ENCODE measurements at places on chromosomes 6 and 20. TPM values are rescaled to one million over a fixed set of nuclear protein-coding genes. Genes with fewer than 3 reads are reported as not detected.
A peak's percentile ranks its signal among the peaks of the same experiment; 100 is the strongest.

Gene DEFB118
- total RNA-seq = not detected

Gene KCNB1
- not detected for total RNA-seq

Gene PLA2G7
- total RNA-seq = 2.1 TPM

DNA sequence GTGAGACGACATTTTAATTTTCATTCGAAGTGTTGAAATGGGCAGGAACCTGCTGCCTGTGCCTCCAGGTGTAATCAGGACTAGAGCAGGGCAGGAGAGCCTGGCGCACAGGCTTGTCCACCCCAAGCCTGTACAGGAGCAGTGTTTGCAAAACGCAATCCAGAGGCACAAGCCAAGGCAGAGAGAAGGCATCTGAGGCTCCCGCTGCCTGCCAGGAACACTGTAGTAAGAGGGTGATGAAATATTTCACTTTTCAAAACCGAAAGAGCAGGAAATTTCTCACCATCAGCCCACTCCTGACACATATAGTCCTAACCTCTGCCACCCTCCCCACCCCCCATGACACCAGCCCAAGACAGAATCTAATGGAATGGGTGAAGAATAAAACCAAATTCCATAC, 132.5 kb downstream of the RTN4IP1 start:
- H3K36me3 ChIP-seq = no peaks in the 10 kb centered on the region
- peaks cover 14% of the 10 kb centered on the region for H3K4me1 ChIP-seq
- DNase-seq = no peak
- no peak overlapping the region for H3K27ac ChIP-seq

GRCh38 chr20:45433316-45433715, 17.4 kb downstream of the PIGT start:
- H3K36me3 ChIP-seq = peaks cover 7% of the 10 kb centered on the region
- H3K27me3 ChIP-seq = no peaks in the 10 kb centered on the region
- no peaks in the 10 kb centered on the region for H3K4me1 ChIP-seq
- no peak overlapping the region for H3K27ac ChIP-seq

DNA sequence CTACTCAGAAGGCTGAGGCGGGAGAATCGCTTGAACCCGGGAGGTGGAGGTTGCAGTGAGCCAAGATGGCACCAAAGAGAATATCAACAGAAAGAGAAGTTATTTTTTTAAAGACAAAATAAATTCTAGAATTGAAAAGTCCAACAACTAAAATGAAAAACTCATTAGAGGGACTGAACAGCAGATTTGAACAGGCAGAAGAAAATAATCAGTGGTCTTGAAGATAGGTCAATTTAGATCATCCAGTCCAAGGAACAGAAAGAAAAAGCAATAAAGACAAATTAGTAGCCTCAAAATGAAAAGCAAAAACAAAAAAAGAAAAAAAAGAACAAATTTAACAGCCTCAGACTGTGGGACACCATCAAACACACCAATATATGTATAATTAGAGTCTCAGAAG, 6.0 kb downstream of the UQCC1 start:
- no peak overlapping the region for H3K4me3 ChIP-seq
- DNase-seq = no peak
- peaks cover 42% of the 10 kb centered on the region for H3K36me3 ChIP-seq
- H3K27ac ChIP-seq = peak overlapping the region; percentile 3
- peaks cover 2% of the 10 kb centered on the region for H3K4me1 ChIP-seq
- H3K27me3 ChIP-seq = no peaks in the 10 kb centered on the region

DNA sequence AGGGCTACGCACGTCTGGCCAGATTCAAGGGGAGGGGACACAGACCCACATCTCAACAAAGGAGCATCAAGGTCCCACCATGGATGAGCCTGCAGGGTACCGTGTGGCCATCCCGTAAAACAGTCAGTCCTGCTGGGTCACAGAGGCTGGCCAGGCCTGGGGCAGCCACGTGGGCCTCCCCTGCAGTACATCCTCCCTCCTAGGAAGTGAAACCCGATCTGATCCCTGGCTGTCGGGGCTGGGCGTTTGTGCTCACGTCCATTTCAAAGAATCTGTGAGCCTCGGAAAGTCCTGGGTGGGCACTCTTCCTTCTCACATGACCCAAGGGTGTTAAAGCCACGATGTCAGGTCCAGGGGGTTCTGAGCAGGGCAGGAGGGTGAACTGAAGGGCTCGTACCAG, 14.3 kb downstream of the SULF2 start:
- peaks cover 6% of the 10 kb centered on the region for H3K36me3 ChIP-seq
- H3K27me3 ChIP-seq = no peaks in the 10 kb centered on the region
- peaks cover 47% of the 10 kb centered on the region for H3K4me1 ChIP-seq
- DNase-seq = no peak

DNA sequence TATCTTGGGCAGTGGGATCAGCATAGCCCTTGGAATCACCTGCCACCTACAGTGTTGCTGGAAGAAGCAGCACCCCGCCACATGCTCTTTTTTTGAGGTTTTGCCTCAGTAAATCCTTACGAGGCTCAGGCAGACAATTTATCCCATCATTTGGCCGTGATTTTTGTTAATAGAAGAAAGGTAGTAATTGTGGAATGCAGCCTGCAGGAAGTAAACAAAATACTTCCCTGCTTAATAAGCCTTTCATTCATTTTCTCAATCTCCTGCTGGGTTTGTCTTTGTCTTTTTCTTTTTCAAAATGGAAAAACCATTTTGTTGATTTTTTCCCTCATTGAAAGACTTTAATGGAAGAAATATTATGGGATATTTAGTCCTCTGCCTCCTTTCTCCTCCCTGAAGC, 93.7 kb upstream of the CD83 start:
- no peak for DNase-seq
- no peak overlapping the region for H3K27ac ChIP-seq
- no peaks in the 10 kb centered on the region for H3K36me3 ChIP-seq
- peaks cover 7% of the 10 kb centered on the region for H3K4me1 ChIP-seq

DNA sequence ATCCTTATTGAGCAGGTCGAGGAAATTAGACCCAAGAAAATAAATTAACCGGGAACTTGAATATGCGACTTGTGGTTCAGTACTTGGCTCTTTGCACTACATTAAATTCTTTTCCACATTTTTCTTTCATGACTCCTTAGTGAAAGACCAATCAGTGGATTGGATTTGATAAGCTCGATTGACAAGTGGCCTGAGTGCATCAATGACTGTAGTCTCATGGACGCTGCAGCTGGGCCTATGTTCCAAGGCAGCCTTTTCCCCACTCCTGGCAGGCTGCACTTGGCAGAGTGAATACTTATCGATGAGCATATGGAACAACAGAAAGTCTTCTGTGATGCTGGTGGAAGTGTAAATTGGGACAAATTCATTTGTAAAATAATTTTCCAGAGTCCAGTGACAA, 210.8 kb upstream of the EXOC2 start:
- H3K27me3 ChIP-seq = no peaks in the 10 kb centered on the region
- no peak overlapping the region for H3K27ac ChIP-seq
- H3K4me3 ChIP-seq = no peak overlapping the region
- no peaks in the 10 kb centered on the region for H3K4me1 ChIP-seq

- no peaks in the 10 kb centered on the region for H3K36me3 ChIP-seq
- no peak overlapping the region for H3K4me3 ChIP-seq
- no peaks in the 10 kb centered on the region for H3K4me1 ChIP-seq
Measured at GRCh38 chr6:41859356-41859755, 35.8 kb downstream of the USP49 start.

DNA sequence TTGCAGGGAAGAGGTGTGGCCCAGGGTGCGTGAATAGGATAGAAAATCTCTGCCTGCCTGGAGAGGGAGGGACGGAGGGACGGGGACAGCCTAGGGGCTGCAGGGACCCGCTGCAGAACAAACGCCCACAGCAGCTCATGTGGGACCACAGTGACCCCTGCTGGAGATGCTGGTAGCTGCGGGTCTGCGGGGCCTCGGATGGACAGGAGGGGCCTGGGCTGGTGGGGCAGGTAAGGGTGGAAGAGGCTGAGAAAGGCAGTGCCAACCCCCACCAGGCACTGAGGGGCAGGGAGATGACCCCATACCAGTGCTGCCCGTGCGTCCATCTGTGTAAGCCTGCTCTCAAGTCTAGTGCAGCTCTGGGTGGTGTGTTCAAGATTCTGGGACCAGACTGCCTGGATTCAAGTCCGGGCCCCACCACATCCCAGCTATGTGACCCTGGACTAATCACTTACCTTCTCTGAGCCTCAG, 39.4 kb downstream of the KIAA1755 start:
- DNase-seq = peak; percentile 96
- no peaks in the 10 kb centered on the region for H3K27me3 ChIP-seq
- no peak overlapping the region for H3K4me3 ChIP-seq
- H3K27ac ChIP-seq = no peak overlapping the region
- peaks cover 38% of the 10 kb centered on the region for H3K4me1 ChIP-seq

- H3K36me3 ChIP-seq = no peaks in the 10 kb centered on the region
- no peaks in the 10 kb centered on the region for H3K27me3 ChIP-seq
- H3K4me3 ChIP-seq = no peak overlapping the region
- peaks cover 6% of the 10 kb centered on the region for H3K4me1 ChIP-seq
Measured at GRCh38 chr6:113565306-113565705, 291.8 kb upstream of the MARCKS start.

GRCh38 chr6:40312213-40313015, 274.8 kb downstream of the LRFN2 start:
- no peak overlapping the region for H3K27ac ChIP-seq
- no peak for DNase-seq
- no peaks in the 10 kb centered on the region for H3K4me1 ChIP-seq
- H3K27me3 ChIP-seq = peaks cover 42% of the 10 kb centered on the region
- no peak overlapping the region for H3K4me3 ChIP-seq
